ENCODE measurements at places on chromosomes 2 and 18.

DNA sequence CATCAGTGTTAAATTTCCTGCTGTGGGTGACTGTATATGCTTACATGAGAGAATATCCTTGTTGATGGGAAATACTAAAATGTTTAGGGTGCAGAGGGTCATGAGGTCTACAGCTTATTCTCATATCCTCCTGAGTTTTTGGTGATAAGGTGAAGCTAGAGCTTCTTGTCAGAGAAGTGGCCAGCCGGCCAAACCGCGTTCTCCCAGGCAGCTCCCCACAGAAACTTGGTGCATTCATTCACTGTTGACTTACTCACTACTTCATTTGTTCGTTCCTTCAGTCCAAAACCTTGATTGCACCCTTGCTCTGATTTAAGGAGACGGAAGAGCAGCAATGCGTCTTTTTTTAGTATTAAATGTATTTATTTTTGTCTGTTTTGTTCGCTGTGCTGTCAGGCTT, 8.7 kb downstream of the SNED1 start:
- DNase-seq: no peak

GRCh38 chr2:216023055-216023648, 9.8 kb upstream of the MREG start:
- DNase-seq: peak; percentile 38

DNA sequence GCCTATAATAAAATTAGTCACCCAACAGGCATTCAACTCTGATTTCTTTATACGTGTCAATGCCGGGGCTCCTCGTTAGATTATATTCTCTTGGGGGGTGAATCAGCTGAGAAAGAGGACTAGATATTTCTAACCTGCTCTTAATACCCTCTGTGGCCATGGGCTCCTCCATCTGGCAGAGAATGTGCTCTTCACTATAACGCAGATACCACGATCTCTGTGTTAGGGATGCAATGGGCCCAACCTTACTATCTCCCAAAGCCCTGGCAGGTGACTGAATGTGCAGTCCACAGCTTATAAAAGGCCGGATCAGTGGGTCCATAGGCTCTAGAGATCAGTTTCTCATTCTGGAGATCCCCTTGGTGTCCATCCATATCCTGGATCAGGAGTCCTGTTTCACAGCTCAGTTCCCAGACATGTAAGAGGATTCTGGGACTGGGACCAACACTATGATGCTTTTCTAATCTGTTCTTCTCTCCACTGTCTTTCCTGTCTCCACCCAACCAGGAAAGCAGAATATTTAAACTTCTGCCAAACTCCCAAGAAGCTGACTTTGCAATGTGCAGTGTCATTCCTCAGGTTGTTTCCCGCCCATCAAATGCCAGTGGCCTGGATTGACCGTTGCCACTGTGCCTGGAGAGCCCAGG, 71.4 kb upstream of the CELF4 start:
- peak; percentile 23 for DNase-seq

DNA sequence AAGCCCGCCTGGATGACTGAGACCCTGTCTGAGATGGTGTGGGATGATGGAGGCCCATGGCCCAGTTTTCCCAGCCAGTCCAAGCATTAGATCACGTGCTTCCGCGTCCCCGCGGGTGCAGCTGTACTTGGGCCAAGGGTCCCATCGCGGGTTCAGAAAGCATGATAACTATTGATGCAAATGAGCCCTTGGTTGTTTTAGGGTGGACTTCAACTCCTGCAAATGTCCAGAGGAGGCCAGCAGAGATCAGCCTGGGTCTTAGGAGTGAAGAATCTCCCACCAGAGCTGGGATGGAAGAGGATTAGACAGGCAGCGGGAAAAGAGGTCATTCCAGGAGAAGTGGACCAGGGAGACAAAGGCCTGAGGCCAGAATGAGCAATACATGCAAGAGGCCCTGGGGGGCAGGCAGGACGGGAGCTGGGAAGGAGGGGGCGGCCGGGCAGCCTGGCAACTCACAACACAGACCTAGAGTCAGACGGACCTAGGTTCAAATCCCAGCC, 89.9 kb upstream of the TMEM247 start:
- DNase-seq: no peak

- DNase-seq: no peak
These were observed 20.1 kb downstream of the DOCK10 start for GRCh38 chr2:225022188-225022587.

GRCh38 chr2:58268685-58269084, 27.6 kb upstream of the FANCL start:
- no peak for DNase-seq

DNA sequence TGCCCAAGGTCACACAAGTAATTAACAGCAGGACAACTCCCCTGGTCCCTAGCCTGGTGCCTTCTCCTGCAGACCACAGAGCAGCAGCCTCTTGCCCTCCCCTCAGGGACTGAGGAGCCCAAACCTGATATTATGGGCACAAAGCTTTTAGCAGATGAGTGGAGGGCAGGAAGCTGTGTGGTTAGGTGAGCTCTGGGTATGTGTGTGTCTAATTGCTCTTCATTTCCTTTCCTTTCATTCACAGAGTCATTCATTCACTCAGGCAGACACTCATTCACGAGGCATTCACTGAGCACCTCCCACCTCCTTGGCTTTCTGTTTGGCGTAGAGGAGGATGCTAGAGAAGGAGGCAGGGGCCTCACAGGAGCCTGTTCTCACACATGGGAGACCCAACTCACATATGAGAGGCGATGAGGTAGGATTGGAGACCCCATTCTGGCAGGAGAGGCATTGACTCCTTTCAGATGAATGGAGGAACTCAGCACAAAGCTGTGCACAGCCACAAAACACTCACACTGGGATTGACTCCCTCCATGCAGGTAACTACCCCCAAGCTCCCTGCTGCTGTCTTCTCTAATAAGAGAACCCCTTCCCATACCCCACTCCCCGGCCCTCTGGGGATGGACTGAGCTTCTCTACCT, 306.8 kb upstream of the SKOR2 start:
- DNase-seq: no peak

DNA sequence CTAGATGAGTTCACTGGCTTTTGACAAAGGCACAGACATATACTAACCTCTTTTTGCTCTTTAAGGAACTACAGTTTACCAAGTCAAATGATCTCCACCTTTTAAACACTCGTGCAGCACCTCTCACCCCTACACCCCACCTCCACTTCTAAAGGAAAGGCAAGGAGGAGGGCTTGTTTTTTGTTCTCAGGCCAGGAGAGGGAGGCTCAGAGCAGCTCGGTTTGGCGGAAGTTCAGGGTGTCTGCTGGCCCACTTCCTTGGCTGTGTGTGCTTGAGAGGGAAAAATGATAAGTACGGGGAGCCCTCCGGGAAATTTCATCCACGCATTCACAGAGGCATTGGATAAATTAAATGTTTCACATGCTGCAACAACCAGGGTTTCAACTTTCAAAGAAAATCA, 667.9 kb downstream of the BCL11A start:
- peak; percentile 24 for DNase-seq

DNA sequence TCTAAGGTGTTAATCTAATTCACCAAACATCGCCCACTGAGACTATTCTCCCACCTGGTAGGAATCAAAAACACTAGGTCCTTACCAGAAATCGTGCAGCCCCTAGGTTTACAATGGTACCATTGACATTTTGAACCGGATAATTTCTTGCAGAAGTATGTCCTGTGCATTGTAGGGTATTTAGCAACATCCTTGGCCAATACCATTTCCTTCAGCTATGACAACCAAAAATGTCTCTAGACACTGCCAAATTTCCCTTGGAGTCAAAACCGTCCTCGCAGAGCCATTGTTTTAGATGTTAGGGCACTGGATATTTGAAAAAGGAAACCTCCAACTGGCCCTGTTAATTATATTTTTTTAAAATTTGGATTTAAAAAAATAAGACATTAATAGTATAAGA, 3.8 kb downstream of the VPS54 start:
- no peak for DNase-seq

- peak; percentile 70 for DNase-seq
These were observed 16.4 kb upstream of the HNMT start for GRCh38 chr2:137947728-137948336.

- DNase-seq: no peak
These were observed 367.4 kb upstream of the GULP1 start for GRCh38 chr2:187924293-187924692.

DNA sequence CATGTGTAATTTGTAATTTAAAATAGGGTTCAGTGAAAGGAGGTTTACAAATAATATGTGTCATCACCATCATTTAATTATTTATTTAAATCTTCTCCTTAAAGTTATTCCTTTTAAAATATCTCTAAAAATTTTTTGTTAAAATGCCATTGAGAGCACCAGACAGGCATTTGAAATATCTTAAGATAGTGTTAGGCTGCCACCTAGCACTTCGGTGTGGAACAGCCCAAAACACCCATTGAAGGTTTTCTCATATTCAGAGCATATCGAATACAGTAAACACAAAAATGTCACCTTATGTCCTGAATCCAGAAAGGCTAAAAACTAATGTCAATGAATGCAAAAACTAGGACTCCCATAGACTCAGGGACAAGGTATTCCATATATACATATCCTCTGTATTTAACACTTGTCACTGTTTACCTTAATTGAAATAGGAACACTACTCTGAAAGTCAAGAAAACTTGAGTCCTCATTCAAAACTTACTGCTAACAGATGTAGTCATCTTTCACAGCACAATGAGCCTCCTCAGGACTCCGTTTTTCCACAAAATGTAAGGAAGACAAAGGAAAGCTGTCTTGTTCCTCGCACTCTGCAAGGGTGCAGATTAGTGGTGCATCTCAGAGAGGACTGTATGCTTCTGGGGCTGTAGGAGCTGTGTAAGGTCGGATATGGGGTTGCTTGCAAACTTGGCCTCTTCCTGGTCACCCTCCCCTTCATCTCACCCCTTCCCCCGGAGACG, 329.5 kb downstream of the PAX3 start:
- DNase-seq: peak; percentile 47

DNA sequence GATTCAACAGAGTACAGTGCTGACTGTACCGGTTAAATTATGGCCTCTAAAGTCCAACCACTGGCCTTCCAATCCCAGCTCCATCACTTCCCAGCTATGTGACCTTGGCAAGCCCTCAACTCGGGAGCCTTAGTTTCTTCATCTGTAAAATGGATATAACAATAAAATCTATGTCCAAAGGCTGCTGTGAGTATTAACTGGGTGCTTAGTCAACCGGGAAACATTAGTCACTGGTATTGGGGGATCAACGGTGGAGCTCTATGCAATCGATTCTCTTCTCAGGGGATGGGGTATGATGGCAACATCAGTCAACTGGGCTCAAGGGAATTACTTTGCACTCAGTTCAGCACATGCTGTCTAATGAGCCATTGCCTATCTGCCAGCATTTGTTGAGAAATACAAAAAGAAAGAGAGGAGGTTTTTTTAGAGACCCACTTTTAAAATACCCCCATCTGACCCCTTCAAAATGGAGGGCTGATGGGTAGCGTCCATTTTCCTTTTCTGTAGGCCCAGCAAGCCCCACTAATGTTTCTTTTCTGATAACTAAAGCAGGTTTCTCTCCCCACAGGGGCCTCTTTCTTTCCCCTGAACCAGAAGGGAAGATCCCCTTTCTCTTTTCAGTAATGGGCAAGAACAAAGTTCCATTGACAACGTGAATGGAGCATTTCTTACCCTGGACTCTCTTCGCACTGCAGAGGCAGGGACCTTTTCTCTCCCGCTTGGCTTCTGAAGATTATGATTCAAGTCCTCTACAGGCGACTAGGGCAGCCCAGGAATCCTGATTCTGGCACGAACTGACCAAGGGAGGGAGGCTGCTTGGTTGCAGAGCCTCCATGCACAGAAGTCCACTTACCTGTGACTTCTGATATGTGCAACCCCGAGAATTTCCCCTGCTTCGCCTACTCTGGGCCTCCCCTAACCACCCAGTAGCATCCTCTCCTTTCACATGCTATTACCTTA, 8.7 kb upstream of the AGFG1 start:
- DNase-seq: no peak

GRCh38 chr2:220450846-220451245, 823.4 kb downstream of the SLC4A3 start:
- DNase-seq: no peak

DNA sequence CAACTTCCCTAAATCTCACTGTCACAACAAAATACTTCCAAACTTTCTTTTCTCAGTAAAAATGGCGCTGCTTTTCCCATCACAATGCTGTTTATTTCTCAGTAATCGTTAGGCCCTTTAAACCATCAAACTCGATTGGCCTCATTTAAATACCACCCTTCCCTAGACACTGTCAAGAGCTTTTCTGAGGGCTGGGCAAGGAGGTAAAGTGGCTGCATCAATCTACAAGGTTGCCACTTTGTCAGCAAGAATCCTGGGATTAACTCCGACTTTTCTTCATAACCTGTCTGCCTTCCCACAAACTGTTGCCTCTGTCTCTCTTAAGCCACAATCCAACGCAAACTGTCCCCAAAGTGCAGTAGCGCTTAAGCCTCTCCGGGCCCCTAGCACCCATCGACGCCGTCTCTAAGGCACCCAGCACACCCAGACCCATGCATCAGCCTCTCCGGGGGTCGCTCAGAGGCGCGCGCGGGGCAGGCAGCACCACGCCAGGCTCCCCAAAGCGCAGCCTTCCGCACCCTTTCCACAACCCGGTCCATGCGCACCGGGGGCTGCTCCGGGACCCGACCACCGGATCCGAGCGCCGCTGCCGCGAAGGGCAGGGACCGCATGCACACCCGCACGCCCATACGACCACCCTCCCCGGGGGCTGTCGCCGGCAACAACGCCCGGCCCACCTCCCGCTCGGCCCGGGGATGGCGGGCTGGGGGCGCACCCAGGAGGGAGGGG, 683 bp downstream of the MBOAT2 start:
- no peak for DNase-seq

GRCh38 chr18:63836456-63836855, 51.0 kb upstream of the SERPINB2 start:
- no peak for DNase-seq

DNA sequence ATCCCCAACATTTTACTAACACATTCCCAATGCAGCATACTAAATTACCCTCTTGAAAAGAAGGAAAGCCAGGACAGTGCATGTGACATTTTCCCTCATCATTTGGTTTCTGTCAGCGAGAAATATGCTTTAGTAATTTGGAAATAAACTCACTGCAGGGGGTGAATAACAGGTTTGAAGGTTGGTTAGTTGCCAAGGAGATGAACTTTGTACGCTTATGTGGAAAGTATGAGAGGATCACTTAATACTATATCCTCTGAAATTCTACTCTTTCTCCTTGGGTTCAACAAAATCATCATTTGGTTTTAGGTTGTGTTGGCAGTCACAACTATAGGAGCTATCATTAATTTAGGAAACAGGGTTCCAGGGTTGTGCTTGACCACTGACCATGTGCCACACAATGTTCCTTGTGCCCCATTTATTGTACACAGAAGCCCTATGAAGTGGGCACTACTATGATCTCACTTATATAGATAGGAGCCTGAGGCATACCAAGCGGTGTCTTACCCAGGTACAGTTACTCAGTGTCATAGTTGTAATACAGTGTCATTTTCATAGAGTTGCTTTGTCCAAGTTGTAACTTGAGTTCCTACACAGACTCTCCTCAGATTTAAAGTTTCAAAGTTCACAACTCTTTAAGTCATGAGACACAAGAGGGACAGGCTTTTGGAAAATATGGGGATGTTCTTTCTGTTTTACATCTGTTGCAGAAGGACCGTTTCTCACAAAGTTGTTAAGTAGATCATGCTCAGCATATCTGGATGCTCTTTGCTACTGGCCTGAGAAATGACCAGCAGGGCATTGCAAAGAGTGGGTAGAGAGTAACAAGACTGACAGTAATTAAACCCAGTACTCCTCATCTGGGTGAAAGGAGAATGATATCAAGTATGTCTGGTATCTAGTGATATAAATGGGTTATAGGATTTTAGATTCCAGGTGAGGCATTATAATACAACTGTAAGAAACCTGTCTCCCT, 91.8 kb downstream of the MAP4K4 start:
- DNase-seq: peak; percentile 40

All from fibroblast of upper back skin (primary cell).